Glomerular endothelial cell (primary cell): ENCODE measurements at places on chromosomes 13 and 19.

DNA sequence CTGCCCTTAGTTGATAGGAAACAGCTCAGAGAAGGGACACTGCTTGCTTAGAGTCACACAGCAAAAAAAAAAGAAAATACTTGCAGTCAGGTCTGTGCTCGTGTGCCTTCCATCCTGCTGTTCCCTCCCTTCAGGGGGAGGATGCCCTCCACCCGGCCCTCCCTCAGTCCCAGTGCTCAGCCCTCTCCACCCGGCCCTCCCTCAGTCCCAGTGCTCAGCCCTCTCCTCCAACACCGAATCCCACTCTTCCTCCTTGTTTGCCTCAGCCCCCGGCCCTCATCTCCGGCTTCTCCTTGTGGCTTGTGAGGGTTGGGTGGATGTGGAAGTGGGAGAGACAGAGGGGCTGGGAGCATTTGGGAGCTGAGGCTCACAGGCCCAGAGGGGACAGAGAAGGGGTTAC is 5.8 kb downstream of the TFPT start:
- DNase-seq, result no peak

GRCh38 chr13:23007426-23007825 is 173.4 kb upstream of the SGCG start:
- DNase-seq, result no peak

DNA sequence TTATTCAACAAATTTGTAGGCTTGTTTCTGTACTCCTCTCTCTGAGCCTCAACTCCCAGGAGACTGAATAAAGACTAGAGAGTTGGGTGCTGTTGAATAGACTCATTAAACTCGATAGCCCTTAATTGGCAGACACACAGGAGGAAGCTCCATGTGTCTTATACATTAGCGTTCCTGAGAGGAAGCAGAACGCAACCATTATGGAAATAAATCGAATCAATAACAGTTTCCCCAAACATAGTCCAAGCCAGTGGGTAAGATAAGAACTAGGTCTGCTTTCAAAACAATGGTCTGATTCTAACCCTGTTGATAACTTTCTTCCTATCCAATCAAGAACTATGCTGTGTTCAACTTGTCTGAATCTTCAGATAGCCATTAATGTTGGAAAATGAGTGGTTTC is 118.1 kb upstream of the FNDC3A start:
- no peak for DNase-seq

- no peak for DNase-seq
Measured at GRCh38 chr13:51887468-51887867, 25.7 kb downstream of the CCDC70 start.

GRCh38 chr19:7386308-7386707 is 37.6 kb downstream of the ARHGEF18 start:
- DNase-seq, result no peak

DNA sequence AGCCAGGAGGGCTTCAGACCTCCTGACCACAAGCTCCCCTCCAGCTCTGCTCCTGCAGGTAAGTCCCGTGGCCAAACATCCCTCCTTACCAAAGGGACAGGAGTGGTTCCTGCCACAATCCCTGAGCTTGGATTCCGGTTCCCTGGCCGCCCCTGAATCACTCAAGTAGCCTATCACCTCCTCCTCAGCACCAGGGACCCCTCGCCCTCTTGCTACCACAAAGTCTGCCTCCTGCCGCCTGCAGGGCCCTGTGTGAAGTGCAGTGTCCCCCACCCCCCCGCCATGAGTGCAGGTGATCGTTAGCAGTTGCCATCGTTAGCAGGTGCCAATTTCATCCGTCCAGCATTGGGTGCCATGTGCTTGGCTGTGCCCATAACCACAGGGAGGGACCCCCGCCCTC is 40.8 kb upstream of the RANBP3 start:
- DNase-seq, result no peak

- DNase-seq, result no peak
Measured at GRCh38 chr13:83825676-83826075, 56.6 kb downstream of the SLITRK1 start.

- no peak for DNase-seq
Measured at GRCh38 chr19:29379257-29380021, 146.4 kb upstream of the VSTM2B start.

GRCh38 chr19:52991484-52991883 is 22.2 kb upstream of the ERVV-1 start:
- peak; percentile 62 for DNase-seq

DNA sequence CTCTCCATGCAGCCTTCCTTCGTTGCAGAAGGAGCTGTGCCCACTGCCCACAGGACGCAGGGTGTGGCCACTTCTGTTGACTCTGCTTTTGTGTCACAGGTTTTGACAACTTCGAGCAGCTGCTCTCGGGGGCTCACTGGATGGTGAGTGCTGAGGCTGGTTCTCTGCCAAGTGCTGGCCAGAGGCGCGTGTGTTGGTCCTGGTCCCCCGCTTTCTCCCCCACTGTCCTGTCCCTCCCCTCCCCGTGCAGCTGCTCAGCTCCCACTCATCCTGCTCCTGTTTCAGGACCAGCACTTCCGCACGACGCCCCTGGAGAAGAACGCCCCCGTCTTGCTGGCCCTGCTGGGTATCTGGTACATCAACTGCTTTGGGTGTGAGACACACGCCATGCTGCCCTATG is 10.6 kb upstream of the PDCD2L start:
- DNase-seq, result no peak

DNA sequence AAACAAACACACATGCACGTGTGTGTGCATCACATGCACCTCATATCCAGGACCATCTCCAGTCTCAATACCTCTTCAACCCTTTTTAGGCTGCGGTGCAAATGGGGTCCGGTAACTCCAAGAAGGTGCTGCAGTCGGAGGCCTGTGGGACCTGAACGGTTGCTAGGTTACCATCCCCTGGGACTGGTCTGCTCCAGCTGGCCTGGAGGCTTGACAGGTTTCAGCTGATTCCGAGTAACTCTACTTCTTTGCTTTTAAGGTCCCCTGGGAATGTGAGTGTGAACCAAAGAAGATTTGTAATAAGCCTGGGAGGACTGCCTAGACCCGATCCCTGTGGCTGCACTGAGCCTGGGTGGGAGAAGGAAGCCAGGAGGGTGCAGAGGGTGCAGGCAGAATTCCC is 117.5 kb downstream of the CCNA1 start:
- no peak for DNase-seq

DNA sequence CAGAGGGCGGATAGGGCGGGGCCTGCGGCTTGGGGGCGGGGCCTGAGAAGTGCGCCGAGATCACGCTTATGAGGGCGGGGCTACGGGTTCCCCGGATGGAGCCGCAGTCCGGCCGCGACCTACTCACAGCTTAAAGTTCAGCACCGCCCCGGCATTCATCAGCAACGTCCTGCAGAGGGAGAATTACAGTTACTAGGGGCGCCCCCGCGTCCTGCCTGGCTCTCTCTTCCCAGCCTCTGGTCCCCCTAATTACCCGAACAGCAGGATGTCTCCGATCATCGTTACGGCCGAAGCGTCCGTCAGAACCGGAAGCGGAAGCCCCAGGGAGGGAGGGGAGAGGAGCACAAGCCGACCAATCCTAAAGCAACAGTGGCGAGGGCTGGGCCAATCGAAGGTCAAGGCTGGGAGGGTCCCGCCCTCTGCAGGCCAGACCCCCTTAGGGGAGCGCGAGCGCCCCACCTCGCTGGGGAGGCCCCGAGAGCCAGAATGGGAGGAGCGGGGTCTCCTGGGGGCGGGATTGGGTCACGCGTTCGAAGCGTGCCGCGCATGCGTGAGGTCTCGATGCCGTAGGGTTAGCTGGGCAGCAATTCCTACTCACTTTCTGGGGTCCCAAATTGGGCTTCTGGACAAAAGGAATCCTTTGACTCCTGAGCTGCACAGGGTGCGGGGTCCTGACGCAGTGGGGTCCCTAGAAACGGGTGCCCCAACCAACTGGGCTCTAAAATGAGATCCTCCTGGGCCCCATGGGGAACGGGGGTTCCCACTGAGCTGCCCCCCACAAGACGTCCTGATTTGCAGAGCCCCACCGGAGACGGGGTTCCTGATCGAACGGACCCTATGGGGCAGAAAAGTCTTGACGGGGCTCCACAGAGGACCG is at the start of gene SMIM7:
Gene SMIM7, minus strand, starts transcription at position 313 of the 877 bp plus-strand sequence. Its CDS starts 34 bp downstream, at position 279.
- peak; percentile 93 for DNase-seq

DNA sequence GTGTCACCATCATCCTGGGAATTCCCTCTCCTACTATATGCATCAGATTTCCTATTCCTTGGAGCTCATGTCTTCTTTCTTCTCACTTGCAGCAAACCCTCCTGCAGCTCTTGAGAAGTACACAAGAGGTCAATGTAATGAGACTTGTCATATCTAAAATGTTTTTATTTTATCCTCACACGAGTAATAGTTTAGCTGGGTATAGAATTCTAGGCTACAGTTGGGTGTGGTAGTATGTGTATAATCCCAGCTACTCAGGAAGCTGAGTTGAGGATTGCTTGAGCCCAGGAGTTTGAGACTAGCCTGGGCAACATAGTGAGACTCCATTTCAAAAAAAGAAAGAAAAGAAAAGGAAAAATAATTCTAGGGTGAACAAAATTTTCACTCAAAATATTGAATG is 24.4 kb downstream of the EEF1AKMT1 start:
- DNase-seq, result no peak

- no peak for DNase-seq
Measured at GRCh38 chr13:48801255-48801654, 147.5 kb downstream of the CYSLTR2 start.

DNA sequence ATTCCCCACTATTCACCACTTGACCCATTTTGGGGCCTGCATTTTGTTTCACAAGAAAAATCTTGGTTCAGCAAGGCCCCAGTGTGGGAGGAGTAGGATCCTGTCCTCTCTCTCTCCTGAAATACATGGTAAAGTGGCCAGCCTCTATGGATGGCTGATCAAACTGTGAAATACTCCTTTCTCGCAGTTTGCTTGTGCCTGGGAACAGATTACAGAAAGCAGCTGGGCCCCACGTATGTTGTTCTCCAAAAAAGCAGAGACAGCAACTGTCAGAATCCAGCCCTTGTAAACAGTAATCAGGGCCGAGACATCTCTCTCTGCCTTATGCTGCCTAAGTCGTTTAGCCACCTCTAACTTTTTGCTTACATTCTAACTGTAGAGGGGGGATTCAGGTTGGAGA is 61.0 kb upstream of the RAP2A start:
- DNase-seq, result no peak

GRCh38 chr13:93687261-93687660 is 460.7 kb downstream of the GPC6 start:
- DNase-seq, result no peak

- no peak for DNase-seq
Measured at GRCh38 chr13:73189362-73189761, 130.6 kb downstream of the KLF5 start.

- no peak for DNase-seq
Measured at GRCh38 chr13:110405597-110406450, 98.7 kb downstream of the COL4A2 start.

DNA sequence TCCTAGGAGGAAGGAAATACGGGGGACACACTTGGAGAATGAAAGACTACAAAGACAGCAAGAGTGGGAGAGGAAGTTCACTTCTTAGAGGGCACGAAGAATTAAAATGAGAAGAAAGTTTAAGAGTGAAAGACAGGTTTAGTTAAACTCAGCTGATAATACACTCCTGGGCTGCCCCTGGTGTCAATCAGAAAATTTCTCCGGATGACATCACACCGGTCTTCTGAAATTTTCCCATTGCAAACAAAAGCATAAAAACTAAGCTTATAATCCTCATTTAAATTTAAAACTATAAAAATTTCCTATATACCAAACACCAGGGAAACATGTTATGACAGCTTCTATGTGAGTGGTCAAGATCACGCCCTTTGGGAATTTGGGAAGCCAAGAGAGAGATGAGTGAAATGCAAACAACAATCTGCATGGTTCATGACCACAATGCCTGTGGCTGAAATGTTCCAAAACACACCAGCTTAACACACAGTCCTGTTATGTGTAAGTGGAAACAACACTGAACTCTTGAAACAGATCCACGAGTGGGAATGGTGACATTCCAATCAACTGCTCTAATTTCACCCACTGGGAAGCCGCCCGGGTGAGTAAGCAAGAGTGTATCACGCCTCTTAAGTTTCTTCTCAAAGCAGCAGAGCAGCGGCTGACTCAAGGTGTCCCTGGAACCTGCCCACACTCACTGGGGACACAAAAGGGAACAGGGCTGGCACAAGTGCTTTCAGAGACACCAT is 49.0 kb downstream of the BRD4 start:
- no peak for DNase-seq

- no peak for DNase-seq
Measured at GRCh38 chr13:98853771-98854221, 101.3 kb upstream of the SLC15A1 start.

GRCh38 chr19:1089891-1090290 is 5.3 kb downstream of the POLR2E start:
- no peak for DNase-seq

- DNase-seq, result no peak
Measured at GRCh38 chr13:77511552-77511951, 24.0 kb upstream of the SCEL start.

DNA sequence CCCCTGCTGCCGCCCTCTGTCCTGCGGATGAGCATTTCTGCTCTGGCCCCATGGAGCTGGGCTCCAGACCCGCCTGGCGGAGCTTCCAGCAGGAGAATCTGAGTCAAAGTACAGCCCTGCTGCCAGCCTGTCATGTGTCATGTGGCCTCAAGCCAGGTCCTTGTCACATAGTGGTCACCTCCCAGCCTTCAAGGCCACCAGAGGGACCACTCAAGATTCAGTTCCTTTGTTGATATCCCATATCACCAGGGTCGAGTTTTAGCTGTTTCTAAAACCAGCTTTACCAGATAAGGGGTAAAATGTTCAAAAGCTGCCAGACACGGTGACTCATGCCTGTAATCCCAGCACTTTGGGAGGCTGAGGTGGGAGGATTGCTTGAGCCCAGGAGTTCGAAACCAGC is 13.4 kb downstream of the THOP1 start:
- no peak for DNase-seq

DNA sequence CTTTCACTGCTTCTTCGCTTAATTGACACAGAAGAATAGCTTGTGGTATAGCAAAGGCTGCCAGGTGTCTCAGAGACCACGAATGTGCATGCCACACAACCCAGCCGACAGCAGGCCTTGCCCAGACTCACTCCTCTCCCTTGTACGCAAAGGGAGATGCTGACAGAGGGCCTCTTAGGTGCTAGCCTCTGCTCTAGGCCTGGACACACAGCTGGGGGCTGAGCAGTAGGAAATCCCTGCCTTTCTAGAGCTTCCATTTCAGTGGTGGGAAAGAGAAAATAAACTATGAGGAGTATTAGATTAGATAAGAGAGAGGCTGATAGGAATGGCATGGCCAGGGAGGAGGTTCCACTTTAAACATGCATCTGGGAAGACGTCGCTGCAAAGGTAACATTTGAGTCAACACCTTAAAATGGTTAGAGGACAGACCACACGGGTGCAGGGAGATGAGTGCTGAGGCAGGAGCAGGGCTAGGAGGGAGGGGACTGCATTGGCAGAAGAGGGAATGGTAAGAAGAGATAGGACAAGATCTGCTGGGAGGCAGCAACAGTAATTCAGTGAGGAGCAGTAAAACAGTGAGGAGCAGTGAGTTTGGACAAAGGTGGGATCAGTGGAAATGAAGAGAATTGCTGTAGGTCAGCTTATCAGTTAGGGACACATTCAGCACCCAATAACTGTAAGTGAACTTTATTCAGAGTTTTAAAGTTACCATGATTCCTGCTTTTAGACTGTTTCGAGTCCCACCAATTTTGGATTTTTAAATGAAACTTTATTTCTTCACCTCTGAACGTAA is 100.0 kb downstream of the RNF17 start:
- DNase-seq, result no peak
